ENCODE measurements at places on chromosomes 3 and 15. TPM values are rescaled to one million over a fixed set of nuclear protein-coding genes. Genes with fewer than 3 reads are reported as not detected.

Gene CERS3
- 3.1 TPM for polyA plus RNA-seq

Gene PEX5L
- not detected for polyA plus RNA-seq

Gene HTR3C
- polyA plus RNA-seq: not detected

Gene GPR27
- polyA plus RNA-seq: 4.3 TPM

Gene ZNF35
- 6.5 TPM for polyA plus RNA-seq

Gene SLCO2A1
- 1.4 TPM for polyA plus RNA-seq

Gene DAPK2
- not detected for polyA plus RNA-seq

Gene HRG
- 0.31 TPM for polyA plus RNA-seq

- no peak for DNase-seq
These were observed 146.9 kb downstream of the CD47 start for GRCh38 chr3:107943786-107944523.

DNA sequence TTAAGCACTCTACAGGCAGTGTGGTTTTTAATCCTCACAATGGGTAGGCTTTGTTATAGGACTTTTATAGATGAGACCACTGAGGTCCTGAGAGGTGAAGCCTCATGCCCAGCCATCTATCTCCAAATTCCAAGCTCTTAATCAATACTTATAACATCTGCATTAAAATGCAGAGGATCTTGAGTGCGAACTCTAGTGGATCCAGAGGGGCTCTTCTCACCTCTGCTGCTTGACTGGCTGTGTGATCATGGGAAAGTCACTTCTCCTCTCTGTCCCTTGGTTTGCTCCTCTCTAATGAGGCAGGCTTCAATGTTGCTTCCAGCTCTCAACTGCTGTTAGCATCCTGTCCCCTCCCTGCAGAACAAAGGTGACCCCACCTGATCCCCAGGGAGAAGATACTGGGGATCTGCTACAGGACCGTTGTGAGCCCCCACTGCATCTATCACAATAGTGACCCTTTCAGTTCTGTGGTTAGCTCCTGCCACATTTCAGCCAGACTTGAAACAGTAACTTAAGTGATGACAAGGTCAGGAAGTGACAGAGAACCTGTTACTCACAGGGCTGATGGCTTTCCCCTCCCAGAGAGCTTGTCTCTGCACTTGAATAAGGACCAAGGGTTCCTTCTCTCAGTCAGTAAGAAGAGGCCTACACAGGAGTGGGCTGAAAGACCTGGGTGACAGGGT, 1.3 kb downstream of the SLC27A2 start:
- no peak for DNase-seq

- DNase-seq: peak; percentile 15
These were observed 42.3 kb upstream of the ROPN1 start for GRCh38 chr3:124034016-124034843.

- no peak for DNase-seq
These were observed 61.8 kb downstream of the RUBCN start for GRCh38 chr3:197674741-197675562.

- no peak for DNase-seq
These were observed 174.2 kb upstream of the STT3B start for GRCh38 chr3:31358473-31359070.

DNA sequence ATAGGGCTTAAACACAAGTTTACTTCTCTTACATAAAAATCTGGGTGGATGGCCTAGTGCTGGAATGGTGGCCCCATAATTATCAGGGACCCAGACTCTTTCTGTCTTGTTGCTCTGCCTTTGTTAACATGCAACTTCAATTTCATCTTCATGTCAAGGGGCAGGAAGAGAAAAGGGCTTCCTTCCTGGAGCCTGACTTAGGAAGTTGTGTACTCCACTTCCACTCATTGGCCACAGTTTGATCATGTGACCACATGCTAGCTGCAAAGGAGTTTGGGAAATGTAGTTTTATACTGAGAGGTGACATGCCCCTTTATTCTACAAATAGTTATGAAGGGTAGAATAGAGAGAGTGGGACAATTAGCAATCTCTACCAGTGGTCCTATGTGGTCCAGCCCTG, 39.3 kb downstream of the RHCG start:
- no peak for DNase-seq

- no peak for DNase-seq
These were observed 52.2 kb upstream of the SLC6A11 start for GRCh38 chr3:10763817-10764258.

DNA sequence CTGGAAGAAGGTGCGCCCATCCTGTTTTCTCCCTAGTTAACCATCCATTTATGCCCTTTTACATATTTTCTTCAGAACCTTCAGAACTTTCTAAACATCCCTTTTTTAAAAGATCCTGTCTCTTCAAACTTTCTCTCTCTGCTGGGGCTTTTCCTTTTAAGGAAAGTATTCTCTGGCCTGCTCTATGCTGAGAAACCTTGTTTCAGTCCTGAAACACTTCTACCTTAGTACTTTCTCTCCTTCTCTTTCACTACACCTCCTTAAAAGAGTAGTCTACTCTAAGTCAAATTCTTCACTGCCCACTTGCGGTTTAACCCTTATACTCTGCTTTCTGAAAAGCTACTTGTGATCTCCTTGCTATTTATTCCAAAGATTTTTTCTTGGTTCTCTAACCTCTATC, 65.6 kb upstream of the SLC12A8 start:
- no peak for DNase-seq

GRCh38 chr15:74426404-74427281, 7.1 kb downstream of the SEMA7A start:
- no peak for DNase-seq

DNA sequence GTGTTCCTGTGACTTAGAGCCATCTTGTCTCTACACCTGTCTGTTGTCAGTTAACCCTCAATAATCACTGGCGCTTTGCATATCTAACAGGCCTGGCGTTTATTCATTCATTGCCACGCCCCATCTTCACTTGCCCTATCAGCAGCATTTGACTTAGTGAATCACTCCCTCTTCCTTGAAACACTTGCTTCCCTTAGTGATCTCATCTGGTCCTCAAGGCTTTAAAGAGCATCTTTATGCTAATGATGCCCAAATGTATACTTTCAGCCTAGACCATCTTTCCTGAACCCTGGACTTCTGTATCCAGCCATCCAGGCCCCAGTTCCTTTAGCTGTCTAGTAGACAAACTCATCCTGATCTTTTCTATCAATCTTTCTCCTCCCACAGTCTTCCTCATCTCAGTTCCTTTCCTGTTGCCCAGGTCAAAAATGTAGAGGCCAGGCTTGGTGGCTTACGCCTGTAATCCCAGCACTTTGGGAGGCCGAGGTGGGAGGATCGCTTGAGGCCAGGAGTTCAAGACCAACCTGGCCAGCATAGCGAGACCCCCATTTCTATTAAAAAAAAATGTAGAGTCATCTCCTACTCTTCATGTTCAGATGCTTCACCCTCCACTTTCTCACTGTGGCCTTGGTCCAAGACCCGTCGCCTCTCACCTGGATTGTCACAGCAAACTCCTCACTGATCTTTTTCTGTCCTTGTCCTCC, 1.4 kb upstream of the IGDCC4 start:
- no peak for DNase-seq

DNA sequence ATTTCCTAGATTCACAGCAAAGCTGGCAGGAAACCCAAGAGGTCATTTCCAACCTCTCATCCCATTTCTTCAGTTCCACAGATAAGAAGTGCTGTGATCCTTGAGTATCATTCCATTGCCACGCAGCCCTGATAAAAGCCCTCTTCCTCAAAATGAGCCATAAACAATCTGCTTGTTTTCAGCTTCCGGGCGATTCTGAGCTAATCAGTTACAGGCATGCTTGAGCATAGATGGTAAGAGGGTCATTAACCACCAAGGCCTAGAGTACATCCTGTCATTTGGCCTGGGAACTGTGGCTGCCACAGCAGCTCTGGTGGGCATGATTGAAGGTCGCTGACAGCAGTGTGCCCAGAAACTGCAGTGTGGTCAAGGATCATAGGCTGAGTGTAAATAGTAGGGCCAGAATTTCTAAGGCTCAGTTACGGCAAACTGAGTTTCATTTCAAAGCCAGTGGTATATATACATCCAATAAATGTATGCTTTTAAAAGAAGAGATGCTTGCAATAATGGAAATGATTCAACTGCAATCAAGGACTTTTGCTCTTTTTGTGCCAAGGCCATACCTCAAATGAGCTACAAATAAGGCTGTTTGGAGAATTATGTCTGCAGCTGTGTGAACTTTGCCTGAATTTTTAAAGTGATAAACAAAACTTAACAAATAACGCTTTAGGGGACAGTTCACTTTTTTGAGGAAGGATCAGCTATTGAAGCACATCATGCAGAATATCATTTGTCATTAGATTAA, 47.3 kb downstream of the P3H2 start:
- DNase-seq: no peak

DNA sequence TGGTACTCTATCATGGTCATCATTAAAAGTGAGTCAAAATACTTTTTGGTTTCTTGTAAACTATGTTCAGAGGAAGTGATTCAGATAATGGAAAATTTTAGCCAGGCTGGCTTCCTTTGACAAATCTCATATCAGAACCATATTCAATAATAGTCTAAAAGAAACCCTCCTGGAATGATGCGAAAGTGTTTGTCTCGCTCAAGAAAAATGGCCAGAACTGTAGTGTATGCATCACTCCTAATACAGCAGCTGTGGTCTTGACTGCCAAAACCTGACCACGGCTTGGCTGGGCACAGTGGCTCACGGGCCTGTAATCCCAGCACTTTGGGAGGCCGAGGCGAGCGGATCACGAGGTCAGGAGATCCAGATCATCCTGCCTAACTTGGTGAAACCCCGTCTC, 35.6 kb upstream of the KCNMB2 start:
- DNase-seq: no peak

- no peak for DNase-seq
These were observed 44.2 kb downstream of the CDC25A start for GRCh38 chr3:48143992-48144391.

DNA sequence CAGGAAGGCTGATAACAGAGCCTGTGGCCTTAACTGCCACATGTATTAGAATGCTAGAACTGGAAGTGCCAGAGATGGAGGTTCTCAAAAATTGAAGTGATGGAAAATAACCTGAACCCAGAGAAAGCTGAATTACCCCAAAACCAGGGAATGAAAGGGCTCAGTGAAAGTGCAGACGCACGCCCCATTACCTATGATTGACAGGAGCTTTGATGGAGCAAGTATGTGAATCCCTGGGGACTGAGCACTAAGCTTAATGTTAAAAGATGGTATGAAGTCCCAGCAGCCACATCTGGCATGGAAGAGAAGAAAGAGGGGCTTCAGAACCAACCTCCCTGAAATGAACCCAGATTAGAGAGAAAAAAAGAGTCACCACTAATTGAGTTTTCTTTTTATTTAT, 118.4 kb upstream of the FHIT start:
- no peak for DNase-seq
